ENCODE measurements at places on chromosomes 1 and 21. TPM values are rescaled to one million over a fixed set of nuclear protein-coding genes. Genes with fewer than 3 reads are reported as not detected.

The SPRR1A gene
- not detected for total RNA-seq

The MYBPHL gene
- 2.8 TPM for total RNA-seq

The TMCC2 gene
- total RNA-seq, result 3.0 TPM

DNA sequence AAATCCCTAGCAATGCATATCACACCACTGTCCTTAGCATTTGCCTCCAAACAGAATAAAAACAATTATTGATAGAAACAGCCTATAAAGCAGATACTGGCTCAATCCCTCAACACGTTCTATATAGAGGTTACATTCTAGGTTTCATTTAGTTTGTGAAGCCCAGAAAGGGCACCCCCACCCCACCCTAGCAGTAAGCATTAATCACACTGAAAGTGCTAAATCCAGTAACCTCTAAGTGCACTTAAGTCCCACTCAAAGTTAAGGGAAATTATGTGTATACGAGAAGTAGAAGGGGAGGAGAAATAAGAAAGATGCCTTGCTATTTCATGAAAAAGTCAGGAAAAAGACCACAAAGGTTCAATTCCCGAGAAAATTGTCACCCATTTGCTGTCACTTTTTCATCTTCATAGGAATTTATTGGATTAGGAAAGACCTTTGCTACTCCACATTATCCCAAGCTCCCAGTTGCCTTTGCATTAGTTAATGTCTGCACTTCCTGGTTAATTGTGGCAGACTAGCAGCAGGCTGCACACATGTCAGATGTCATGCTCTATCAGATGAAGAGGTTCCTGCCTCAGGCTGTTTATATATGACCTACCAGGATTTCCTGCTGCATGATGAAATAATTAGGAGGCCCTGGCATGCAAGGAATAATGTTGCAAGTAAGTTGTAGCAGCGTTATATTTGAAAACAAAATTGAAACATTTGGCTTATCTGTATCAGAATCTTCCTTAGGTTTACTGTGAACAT is 54.5 kb upstream of the LHX8 start:
- DNase-seq, result no peak

GRCh38 chr1:247317702-247318101 is 14.0 kb downstream of the ZNF496 start:
- no peak for DNase-seq

- DNase-seq, result no peak
Observed at GRCh38 chr1:204520834-204521709, 4.9 kb downstream of the MDM4 start.

DNA sequence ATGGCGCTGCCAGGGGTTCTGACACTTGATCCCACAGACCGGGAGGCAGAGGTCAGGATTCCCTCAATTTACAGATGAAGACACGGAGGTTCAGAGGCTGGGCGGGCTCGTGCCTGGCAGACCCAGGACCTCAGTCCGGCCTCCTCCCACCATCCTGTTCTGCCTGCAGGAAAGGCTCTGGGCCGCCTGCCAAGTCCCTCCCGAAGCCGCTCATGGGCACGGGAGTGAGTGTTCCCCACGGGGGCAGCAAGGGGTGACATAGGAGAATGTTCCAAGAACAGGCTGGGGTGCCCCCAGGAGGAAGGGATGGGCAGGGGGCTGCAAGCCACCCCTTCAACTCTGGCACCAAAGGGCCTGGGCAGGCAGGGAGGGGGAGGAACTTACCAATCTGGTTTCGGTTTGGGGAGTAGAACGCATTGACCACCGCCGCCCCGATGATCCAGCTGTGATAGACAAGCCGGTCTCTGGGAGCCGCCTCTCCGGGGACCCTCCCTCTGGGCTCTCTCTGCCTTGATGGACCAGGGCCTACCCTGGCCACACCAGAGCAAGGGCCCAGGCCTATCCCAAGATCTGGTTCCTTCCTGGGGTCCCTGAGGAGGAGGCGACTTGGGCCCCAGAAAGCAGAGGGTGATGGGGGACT is 7.5 kb downstream of the PRXL2B start:
- peak; percentile 79 for DNase-seq

DNA sequence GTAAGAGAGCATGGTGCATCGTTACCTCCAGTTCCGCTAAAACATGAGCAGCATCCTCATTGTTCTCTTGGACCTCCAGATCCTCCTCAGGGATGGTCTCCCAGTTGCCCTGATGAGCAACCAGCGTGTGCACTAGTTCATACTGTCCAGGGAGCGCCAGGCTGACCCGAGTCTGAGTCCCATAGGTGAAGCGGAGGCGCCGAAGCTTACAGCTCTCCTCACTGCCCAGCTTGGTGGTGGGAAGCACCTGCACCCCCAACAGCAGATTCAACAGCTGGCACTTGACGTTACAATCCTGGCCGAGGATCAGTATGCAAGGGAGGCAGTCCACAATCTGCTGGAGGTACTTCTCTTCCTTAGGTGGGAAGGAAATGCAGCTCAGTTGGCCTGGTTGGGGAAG is 24.1 kb downstream of the DSTYK start:
- no peak for DNase-seq

- DNase-seq, result no peak
Observed at GRCh38 chr1:244675167-244675566, 22.2 kb downstream of the DESI2 start.

DNA sequence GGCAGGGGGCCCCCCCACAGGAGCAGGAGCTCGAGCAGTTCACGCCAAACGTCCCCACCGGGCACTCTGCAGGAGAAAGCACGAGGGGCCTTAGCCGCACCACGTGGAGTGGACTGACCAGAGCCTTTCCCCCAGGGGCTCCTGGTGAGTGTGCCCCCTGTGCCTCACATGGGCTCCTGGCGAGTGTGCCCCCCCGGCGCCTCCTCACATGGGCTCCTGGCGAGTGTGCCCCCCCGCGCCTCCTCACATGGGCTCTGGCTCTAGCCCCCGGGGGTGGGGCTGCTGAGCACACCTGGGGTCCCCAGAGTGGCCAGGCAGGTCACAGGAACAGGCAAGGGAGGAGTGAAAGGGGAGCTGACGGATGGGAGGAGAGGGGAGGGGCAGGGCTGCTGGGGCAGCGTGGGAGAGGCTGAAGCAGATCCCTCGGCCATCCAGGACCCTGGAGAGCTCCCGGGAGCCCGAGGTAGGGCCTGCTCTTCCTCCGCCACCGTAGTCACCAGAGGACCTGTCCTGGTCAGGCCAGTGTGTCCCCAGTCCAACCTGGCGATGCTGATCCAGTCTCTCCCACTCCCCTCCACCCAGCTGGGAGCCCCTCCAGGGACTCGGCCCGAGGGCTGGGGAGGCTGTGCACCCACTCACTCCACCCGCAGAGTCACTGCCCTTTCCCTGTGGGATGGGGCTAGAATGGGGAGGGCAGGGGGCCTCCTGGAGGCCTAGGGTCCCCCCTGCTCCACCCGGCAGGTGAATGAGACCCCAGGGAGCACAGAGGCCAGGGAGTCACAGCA is 47.6 kb downstream of the ARHGEF16 start:
- DNase-seq, result peak; percentile 82

GRCh38 chr21:36454093-36454531 is 25.8 kb downstream of the CLDN14 start:
- no peak for DNase-seq

GRCh38 chr1:226939438-226940028 is 561 bp upstream of the COQ8A start:
- DNase-seq, result peak; percentile 84

DNA sequence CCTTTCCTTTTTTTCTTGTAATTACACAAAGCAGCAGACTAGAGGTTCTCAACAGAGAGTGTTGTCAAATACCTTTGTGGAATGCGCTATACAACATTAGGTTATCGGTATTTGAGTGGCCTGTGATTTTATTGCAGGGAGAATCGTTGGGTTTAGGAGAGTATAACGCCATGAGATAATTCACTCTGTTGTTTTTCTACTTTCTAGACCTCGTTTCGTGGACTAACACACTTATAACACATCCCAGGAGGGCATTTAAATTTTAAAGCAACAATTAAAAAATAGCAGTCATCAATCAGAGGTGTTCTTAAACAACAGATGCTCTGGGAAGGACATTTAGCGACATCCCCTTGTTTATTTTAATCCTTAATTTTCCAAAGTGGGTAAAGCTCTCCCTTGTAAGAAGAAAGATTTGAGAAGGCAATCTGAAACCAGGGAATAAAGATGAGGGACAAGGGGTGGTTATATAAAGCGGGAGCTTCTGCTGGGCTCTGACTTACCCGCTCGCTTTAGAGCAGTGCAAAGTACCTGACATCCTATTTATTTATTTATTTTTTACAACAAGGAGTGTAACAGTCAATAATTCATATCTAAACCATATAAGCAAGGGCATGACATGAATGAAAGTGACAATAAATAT is 4.9 kb downstream of the PBX1 start:
- no peak for DNase-seq

- DNase-seq, result no peak
Observed at GRCh38 chr1:158951956-158952355, 20.6 kb downstream of the PYHIN1 start.

DNA sequence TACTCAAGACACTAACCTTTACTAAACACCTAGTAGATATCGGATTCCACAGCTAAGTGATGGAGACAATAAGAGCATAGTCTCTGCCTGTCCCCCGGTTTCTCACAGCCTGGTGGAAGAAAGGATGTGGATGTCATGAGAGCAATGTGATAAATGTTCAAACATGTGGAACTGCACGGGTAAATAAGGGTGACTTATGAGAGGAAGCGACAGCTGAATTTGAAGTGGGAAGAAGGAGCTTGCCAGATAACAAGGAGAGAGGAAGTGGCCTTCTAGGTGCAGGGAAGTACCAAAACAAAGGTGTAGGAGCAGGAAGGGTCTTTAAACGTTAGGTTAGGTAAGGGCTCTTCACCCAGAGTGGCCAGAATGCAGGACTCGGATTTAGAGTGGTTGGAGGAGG is 178.6 kb upstream of the NRIP1 start:
- no peak for DNase-seq

DNA sequence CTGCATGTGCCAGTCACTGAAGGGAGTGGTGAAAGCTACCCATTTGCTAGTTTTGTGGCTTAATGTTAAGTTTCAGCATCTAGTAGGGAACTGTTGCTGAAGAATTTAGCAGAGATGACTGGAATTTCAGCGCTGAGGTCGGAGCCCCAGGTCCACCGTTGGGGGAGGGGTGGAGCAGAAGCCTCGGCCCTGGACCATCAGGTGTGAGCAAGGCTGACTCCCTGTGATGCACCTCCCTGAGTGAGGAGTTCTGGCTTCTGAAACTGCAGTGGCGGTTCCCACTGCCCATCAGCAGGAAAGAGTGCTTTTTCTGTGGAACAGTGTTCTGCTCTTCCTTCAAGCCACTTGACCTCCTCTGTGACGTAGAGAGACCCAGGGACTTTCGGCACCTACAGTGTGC is 1.3 kb downstream of the NOS1AP start:
- no peak for DNase-seq

- DNase-seq, result peak; percentile 36
Observed at GRCh38 chr1:205532996-205533735, 28.7 kb downstream of the CDK18 start.

- DNase-seq, result no peak
Observed at GRCh38 chr21:44765231-44766013, 36.2 kb downstream of the UBE2G2 start.

- peak; percentile 19 for DNase-seq
Observed at GRCh38 chr1:24732186-24732885, 12.9 kb upstream of the CLIC4 start.

DNA sequence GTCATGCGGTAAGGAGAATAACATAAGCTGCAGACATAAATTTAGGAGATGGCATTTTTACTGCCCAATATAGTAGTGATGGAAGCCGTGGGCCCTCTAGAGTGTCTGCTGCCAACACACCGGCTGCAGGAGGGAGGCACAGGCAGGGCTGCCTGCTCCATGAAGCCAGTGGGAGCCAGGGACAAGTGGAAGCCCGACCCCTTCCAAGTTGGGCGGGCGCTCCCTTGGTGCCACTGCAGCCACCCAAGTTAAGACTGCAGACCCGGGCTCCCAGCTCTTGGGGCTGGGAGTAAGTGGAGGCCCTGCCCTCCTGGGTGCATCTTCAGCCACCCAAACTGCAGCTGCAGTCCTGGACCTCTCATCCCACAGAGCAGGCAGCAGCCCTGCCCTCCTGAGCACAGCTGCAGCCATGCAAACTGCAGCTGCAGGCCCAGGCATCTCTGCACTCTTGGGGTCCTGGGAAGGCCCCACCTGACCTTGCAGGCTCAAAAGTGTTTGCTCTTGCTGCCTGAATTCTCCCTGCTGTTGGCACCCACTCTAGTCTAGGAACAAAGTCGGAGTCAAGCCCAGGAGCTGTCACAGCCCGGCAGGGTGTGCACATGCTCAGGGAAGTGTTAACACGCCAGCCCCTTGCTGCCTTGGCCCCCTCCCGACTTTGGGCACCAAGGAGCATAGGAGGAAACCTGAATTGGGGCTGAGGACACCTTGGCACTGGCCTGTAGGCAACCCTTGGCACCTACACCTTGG is 437.2 kb upstream of the PRMT6 start:
- DNase-seq, result peak; percentile 35

DNA sequence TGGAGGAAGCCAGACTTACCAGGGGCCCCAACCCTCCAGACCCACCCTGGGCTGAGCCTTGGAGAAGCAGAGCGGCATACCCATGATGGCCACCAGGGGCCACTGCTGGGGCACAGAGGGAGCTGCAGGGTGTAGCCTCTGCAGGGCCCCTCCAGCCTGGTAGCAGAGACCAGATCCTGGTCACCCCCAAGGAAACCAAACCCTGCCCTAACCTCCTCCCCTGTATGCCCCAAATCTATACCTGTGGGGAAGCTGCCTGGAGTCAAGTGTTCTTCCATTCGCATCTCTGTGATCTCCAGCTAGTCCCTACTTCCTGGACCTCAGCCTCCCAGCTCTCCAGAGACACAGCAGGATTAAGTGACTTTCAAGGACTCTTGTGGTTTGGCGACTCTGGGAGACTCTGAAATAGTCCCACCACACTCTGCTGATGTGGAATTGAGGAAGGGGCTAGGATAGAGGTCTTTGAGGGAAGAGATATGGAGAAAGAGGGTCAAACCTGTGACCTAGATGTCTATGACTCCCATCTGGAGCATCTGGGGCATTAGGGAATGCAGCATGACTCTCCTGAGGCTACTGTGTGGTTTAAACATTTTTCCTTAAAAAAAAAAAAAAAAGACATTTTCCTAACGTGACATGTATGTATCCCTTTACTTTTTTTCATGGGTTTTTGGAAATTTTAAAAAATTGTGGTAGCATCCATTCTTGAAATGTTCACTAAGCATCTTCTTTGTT is 119.2 kb upstream of the IPO9 start:
- peak; percentile 78 for DNase-seq

DNA sequence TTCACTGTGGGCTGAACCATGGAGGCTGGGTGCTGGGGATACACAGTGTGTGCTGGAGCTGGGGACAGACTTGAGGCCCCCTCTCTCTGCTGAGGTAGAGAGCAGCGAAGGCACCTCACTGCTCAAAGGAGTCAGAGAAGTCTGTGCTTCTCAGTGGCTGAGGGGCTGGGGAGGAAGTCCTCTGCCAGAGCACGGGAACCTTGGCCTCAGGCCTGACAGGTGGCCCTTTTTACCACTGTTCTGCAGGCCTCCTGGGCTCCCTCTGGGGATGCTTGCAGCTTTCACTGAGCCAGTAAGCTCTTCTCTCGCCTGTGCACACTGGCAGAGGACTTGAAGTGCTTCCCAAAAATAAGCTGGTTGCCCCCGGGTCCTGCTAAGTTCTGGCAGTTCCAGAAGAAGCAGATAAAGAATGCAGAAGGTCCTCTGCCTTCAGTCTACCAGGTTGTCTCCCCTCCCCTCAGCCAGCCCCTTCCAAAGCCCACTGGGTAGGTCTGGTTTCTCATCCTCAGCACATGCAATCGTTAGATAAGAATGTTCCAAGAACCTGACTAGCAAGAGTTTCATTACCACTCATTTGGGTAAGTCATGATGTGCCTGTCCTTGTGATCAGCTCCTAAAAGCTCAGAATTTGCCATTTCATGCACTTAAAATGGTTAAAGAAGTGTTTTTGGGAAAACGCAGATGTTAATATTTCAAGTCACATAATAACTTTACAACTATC is 53.9 kb downstream of the TENT5C start:
- DNase-seq, result no peak

GRCh38 chr1:44575396-44575795 is 98.9 kb downstream of the TMEM53 start:
- DNase-seq, result no peak

All from lower lobe of right lung (tissue), 2 donors.